T-cell (primary cell): ENCODE measurements at places on chromosomes 7 and 10. TPM values are rescaled to one million over a fixed set of nuclear protein-coding genes. Genes with fewer than 3 reads are reported as not detected.

DNA sequence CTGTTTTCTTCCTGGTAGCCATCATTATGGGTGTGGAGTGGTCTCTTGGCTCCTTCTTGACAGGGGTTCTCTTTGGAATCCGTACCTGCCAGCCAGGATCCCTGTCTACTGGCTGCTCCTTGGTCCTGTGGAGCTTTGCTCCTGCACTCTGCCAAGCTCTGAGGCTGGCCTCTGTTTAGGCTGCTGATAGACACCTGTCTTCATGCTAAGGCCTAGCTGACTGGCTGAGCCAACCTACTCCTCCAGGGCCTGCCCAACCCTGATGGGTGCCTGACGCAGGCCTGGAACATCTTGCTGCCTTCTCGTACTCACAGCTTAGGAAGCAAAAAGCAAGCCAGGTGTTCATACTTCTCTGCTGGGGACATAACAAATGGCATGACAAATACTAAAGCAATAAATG lies 333.6 kb upstream of the ZNF32 start:
- no peak for DNase-seq

GRCh38 chr10:45183174-45183573 lies 132.2 kb downstream of the OR13A1 start:
- no peak for DNase-seq

DNA sequence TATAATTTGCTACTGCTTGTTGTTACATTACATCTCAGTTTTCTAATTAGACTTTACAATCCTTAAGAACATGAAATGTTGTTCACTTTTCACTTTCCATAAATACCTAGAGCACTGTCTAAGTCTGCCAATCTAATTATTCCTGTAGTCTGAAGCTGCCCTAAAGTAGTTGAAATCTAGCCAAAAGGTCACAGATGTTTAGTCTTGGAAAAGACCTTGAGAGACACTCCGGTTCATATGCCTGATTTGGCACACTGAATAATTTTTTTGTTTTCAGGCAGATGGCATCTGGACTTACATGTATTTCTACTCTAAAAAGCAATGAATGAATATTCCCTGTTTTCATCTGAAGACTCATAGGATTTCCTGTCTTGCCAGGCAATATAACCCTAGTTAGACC lies 359.1 kb downstream of the ANKRD7 start:
- no peak for DNase-seq

DNA sequence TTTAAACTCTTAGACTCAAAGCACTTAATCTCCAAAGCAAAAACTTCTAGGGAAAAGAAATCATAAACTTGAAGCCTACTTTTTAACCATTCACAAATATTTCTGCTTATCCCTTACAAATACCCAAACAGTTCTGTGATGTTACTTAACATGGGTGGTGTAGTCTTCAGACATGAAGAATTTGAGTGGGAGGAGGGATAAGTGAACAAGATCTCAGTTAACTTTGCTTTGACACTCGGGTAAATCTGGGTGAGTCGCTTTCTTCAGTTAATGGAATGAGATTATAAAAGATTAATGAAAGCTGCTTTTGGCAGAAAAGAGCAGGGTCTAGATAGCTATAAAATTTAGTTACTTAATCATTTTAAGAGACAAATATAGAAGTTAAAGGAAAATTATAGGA lies 47.5 kb downstream of the RNF133 start:
- no peak for DNase-seq

- DNase-seq: no peak
Measured at GRCh38 chr7:80060218-80060806, 74.3 kb upstream of the GNAI1 start.

GRCh38 chr10:124210263-124210662 lies 116.9 kb upstream of the CHST15 start:
- DNase-seq: no peak

GRCh38 chr10:78278058-78278404 lies 244.4 kb downstream of the RPS24 start:
- DNase-seq: no peak

DNA sequence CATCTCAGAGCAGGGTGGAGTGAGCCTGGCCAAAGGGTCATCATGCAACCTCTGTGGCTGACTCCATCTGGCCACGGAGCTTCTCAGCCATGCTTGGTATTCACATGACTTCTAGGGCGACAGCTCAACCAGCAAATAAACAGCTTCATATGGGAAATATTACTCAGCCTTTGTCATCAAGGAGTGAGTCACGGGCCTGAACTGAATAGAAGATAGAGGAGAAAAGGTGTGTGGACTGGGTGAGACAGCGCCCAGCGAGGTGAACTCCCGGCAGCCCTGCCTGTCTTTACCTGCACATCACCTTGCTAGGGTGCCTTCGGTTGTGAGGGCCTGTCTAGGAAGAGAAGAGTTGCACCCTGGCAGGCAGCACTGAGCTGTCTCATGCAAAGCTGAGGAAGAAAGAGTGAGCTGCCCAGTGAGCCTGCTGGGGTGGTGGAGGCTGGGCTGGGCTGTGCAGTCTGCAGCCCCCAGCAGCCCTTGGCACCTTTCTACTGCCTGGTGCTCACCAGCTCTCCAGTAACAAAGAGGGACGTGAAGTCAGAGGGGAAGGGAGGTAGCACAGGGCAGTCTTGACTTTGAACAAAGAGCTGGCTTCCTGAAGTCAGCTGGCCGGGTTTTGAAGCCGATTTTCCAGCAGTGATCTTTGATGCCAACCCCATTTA lies 114.2 kb downstream of the EGFR start:
- DNase-seq: no peak

- no peak for DNase-seq
Measured at GRCh38 chr7:98163704-98164494, 47.3 kb upstream of the BHLHA15 start.

- DNase-seq: no peak
Measured at GRCh38 chr7:116542618-116543017, 17.8 kb downstream of the CAV1 start.

Gene ZNF488
- total RNA-seq: not detected

Gene KCNH2
- total RNA-seq: 3.0 TPM

Gene PITX3
- total RNA-seq: not detected
